ENCODE measurements at places on chromosomes 13 and 19. TPM values are rescaled to one million over a fixed set of nuclear protein-coding genes. Genes with fewer than 3 reads are reported as not detected.
A peak's percentile ranks its signal among the peaks of the same experiment; 100 is the strongest.

GRCh38 chr19:10018263-10018662, 5.0 kb downstream of the RDH8 start:
- H3K27ac ChIP-seq = no peak overlapping the region
- H3K4me3 ChIP-seq = no peak overlapping the region
- H3K27me3 ChIP-seq = no peaks in the 10 kb centered on the region

- H3K4me1 ChIP-seq = peaks cover 20% of the 10 kb centered on the region
- peak; percentile 45 for DNase-seq
These were observed 34.6 kb upstream of the KATNAL1 start for GRCh38 chr13:30341815-30342570.

IL12RB1 gene
- total RNA-seq = 1.5 TPM

DNA sequence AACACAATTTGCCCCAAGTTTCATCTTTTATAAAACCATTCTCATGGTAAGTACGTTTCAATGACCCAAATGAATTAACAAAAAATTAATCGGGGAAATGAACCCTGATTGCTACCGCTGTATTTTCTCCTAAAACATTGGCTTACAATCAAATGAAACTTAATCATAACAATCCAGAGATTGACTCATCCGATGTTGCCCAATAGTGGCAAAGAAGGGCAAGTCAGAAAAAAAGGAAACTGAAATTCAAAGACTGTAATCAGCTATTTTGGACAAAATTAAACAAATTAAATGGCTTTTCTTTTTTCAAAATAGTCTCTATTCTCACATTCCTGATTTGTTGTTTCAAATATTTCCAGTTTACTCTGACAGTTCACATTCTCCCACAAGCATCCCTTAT, 3.9 kb upstream of the ACOD1 start:
- DNase-seq = no peak
- H3K4me3 ChIP-seq = no peak overlapping the region
- H3K4me1 ChIP-seq = no peaks in the 10 kb centered on the region
- no peaks in the 10 kb centered on the region for H3K27me3 ChIP-seq
- H3K27ac ChIP-seq = no peak overlapping the region

ZNF708 gene
- 11.0 TPM for total RNA-seq

DNA sequence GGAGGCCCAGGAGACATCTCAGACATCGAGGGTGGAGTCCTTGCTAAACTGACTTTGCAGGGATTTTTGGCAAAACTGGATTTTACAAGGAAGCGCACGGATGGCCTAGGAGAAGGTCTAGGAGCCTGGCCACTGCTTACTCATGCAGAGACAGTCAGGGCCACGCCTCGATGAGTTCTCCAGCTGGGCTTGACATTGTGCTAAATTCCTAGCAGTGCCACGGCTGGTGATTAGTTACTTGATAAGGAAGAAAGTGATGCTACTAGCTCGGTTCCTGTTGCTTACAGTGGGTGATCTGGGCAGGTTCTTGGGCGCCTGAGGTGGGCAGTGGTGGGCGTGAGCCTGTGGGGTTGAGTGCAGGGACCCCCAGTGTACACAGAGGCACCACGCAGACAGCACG, 143.4 kb downstream of the SOX1 start:
- no peaks in the 10 kb centered on the region for H3K27me3 ChIP-seq
- DNase-seq = no peak
- no peak overlapping the region for H3K4me3 ChIP-seq
- no peaks in the 10 kb centered on the region for H3K36me3 ChIP-seq
- no peak overlapping the region for H3K27ac ChIP-seq
- H3K4me1 ChIP-seq = no peaks in the 10 kb centered on the region
